ENCODE measurements at places on chromosomes 1 and 21. TPM values are rescaled to one million over a fixed set of nuclear protein-coding genes. Genes with fewer than 3 reads are reported as not detected.
A peak's percentile ranks its signal among the peaks of the same experiment; 100 is the strongest.

GRCh38 chr1:243595527-243596210 lies 254.4 kb downstream of the AKT3 start:
- H3K4me1 ChIP-seq: peaks cover 10% of the 10 kb centered on the region
- no peak overlapping the region for H3K4me3 ChIP-seq
- no peaks in the 10 kb centered on the region for H3K27me3 ChIP-seq

DNA sequence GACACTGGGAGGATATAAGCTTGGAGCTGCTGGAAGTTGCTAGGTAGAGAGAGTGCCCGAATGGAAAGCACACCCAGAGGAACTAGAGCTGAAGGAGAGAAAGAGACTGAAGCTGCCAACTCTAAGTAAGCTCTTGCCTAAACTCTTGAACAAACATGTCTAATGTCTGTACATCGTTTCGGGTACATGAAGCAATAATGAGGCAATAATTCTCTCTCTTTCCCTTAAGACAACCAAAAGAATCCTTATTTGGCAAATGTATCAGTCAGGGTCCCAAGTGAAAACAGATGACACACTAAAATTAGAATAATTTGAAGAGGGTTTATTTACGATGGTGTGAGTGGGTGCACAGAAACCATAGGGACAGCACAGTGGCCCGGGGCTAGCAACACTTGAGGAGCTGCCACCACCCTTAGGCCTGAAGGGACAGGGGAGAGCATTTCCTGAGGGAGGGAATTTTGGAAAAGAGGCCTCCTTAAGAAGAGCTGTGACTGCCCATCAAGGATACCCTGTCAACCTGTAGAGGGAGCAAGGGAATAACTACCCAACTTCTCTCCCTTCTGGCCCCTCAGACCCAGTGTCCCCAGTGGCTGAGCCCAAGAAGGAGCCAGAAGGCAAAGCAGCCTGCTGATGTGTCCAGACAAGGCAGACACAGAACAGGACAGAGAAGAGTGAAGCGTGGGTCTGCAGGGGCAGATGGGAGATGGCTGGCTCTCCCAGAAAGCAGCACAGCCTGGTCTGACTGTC lies 36.1 kb upstream of the KHDRBS1 start:
- no peaks in the 10 kb centered on the region for H3K27me3 ChIP-seq
- no peak for DNase-seq
- H3K4me1 ChIP-seq: no peaks in the 10 kb centered on the region
- H3K36me3 ChIP-seq: no peaks in the 10 kb centered on the region

RHBDL2 gene
- not detected for total RNA-seq

DNA sequence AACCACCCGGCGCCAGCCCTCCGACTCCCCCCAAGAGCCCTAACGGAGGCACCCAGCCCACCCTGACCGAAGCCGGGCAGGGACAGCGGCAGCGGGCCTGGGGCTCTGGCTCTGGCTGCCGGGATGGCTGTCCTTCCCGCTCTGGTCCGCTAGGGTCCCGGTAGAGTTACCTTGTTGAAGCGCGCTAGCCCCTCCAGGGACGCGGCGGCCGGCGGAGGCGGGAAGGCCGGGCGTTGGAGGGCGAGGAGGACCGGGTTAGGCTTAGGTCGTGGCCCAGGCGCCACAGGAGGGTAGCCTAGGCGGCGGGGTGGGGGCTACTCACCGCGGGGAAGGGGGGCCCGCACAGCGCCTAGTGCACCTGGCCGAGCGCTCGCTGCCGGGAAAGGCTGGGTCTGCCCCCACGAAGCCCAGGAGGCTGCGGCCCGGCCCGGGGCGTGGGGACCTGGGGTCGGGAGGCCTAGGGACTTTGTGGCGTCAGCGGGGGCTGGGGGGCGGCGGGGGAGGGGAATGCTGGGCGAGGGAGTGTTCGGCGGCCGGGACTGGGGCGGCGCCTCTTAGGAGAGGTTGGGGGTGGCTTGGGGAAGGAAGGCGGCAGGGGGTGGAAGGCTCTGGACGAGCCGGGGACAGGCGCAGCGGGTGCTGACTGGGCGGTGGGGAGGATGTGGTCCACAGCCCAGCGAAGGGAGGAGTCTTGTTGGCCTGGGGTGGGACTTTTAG lies at the start of gene TRIM17:
Gene TRIM17 (minus strand): TSS at position 645 of the 717 bp plus-strand sequence. CDS start 1,789 bp downstream, outside the sequence.
- H3K27me3 ChIP-seq: peaks cover 19% of the 10 kb centered on the region
- no peak for DNase-seq
- H3K27ac ChIP-seq: no peak within 1 kb of the TSS
- H3K4me1 ChIP-seq: no peaks in the 10 kb centered on the region
- peak within 1 kb of the TSS; percentile 44 for H3K4me3 ChIP-seq
- no peaks in the 10 kb centered on the region for H3K36me3 ChIP-seq

DNA sequence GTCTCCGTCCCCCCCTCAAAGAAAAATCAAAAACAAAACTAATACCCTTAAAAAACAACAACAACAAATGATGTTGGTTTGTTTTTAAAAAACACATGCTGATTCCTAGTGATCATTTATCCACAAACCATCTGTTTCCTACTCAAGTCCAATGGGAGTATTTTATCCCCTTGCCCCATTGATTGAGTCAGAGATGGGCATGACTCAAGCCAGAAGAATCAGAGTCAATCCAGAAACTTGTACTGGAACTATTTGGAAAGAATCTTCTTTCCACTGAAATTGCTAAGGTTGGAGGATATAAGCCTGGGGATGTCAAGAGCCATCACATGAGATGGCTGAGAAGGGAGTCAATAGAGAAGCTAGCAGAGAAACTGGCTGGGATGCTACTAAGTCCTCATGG lies 176.4 kb downstream of the MIS18A start:
- no peaks in the 10 kb centered on the region for H3K27me3 ChIP-seq
- H3K4me3 ChIP-seq: no peak overlapping the region
- no peak overlapping the region for H3K27ac ChIP-seq
- DNase-seq: no peak
- H3K36me3 ChIP-seq: no peaks in the 10 kb centered on the region

- no peaks in the 10 kb centered on the region for H3K36me3 ChIP-seq
- no peak for DNase-seq
- no peaks in the 10 kb centered on the region for H3K4me1 ChIP-seq
- H3K4me3 ChIP-seq: peak overlapping the region; percentile 99
- no peaks in the 10 kb centered on the region for H3K27me3 ChIP-seq
Observed at GRCh38 chr1:202806845-202807450, 1.3 kb downstream of the KDM5B start.

DNA sequence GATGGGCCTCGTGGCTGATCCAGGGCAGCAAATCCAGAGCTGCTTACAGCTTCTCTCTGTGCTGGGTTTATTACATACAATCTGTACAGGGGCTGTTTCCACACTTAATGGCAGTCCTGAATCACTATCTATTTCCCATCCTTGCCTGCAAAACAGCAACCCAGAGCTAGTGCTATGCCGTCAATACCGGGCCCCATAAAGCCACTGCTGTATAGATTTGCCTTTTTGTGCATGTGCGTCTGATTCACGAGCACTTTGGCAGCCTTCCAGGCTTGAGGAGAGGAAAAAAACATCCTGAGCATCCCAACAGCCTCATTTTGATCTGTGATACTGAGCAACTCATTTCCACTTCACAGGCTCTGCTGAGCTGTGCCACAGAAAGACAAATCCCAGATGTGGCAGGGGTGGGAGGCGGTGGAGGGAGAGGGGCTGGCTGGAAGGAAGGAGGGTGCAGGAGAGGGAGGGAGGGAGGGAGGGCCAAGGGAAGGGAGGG lies 65.2 kb upstream of the TARBP1 start:
- H3K27ac ChIP-seq: peak overlapping the region; percentile 99
- H3K27me3 ChIP-seq: no peaks in the 10 kb centered on the region
- peak; percentile 95 for DNase-seq
- no peaks in the 10 kb centered on the region for H3K36me3 ChIP-seq
- peaks cover 74% of the 10 kb centered on the region for H3K4me1 ChIP-seq
- no peak overlapping the region for H3K4me3 ChIP-seq

- no peaks in the 10 kb centered on the region for H3K4me1 ChIP-seq
- no peak overlapping the region for H3K4me3 ChIP-seq
- H3K36me3 ChIP-seq: no peaks in the 10 kb centered on the region
- H3K27ac ChIP-seq: no peak overlapping the region
- no peak for DNase-seq
- H3K27me3 ChIP-seq: no peaks in the 10 kb centered on the region
Observed at GRCh38 chr1:171748651-171749050, 6.8 kb upstream of the VAMP4 start.

HLX gene
- 53.5 TPM for total RNA-seq

TCHH gene
- total RNA-seq: under 0.01 TPM

CHI3L2 gene
- 1.8 TPM for total RNA-seq

VHLL gene
- not detected for total RNA-seq

GRCh38 chr1:7621334-7622219 lies 149.5 kb upstream of the VAMP3 start:
- H3K4me1 ChIP-seq: no peaks in the 10 kb centered on the region
- H3K27ac ChIP-seq: no peak overlapping the region
- DNase-seq: peak; percentile 59
- H3K36me3 ChIP-seq: no peaks in the 10 kb centered on the region
- H3K4me3 ChIP-seq: no peak overlapping the region

SUSD4 gene
- 0.82 TPM for total RNA-seq

GRCh38 chr1:72100771-72101170 lies 181.6 kb downstream of the NEGR1 start:
- H3K4me1 ChIP-seq: no peaks in the 10 kb centered on the region
- no peak overlapping the region for H3K27ac ChIP-seq
- no peak for DNase-seq
- no peaks in the 10 kb centered on the region for H3K36me3 ChIP-seq
- H3K27me3 ChIP-seq: no peaks in the 10 kb centered on the region
- H3K4me3 ChIP-seq: no peak overlapping the region

GRCh38 chr21:39176271-39176709 lies 7.0 kb downstream of the PSMG1 start:
- H3K27ac ChIP-seq: no peak overlapping the region
- no peak for DNase-seq
- H3K4me1 ChIP-seq: no peaks in the 10 kb centered on the region
- H3K36me3 ChIP-seq: no peaks in the 10 kb centered on the region

DNA sequence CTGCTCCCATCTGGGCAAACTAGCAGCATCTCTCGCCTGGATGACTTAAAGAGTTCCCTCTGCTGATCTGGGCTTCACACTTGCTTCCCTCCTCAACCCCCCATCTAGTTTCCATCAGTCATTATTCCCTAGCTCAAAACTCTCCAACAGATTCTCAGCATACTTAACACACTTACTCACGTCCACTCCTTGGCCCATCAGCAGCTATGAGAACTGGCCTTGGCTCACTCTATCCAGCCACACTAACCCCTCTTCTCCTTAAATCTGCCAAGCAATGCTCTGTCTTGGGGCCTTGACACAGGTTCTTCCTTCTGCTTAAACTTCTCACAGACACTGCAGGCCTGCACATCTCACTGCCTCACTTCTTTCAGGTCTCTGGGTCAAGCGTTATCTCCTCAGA lies 41.6 kb downstream of the GNG12 start:
- H3K36me3 ChIP-seq: no peaks in the 10 kb centered on the region
- no peaks in the 10 kb centered on the region for H3K27me3 ChIP-seq

NCMAP gene
- not detected for total RNA-seq
